ENCODE measurements at places on chromosomes 2 and 18. TPM values are rescaled to one million over a fixed set of nuclear protein-coding genes. Genes with fewer than 3 reads are reported as not detected.

- no peak overlapping the region for H3K4me3 ChIP-seq
- peaks cover 5% of the 10 kb centered on the region for H3K4me1 ChIP-seq
- peaks cover 4% of the 10 kb centered on the region for H3K27me3 ChIP-seq
- no peak for DNase-seq
- H3K36me3 ChIP-seq = no peaks in the 10 kb centered on the region
Measured at GRCh38 chr2:88671786-88672427, 19.6 kb upstream of the RPIA start.

DNA sequence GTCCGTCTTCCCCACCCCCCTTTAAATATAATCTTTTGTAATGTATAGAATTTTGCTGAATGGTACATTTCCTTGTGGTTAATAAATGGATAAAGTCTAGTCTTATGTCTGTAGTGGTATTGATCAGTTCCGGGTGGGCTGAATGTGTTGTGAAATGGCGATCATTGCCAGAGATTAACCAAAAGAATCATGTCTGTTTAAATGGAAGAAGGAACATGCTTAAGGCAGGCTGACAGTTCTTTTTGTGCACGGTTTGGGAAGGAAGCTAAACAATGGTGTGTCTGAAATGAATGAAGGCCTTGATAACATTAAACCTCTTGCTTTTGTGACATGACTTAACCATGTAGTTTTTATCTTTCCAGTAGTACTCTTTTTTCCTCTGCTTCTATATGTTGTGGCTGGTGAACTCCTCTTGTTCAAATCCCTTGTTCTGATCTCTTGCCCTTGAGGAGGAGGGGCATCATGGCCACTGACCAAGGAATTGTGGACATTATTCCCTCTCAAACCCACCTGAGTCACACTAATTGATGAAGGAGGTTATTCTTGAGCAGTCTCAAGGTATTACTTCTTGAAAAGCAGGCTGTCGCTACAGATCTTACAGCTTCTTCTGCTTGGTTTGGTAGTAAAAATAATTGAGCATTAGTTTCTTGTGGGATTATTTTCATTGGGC lies 1.7 kb downstream of the ACVR2A start:
- no peak overlapping the region for H3K27ac ChIP-seq
- peak overlapping the region; percentile 95 for H3K4me3 ChIP-seq
- DNase-seq = no peak

MCEE gene
- 11.4 TPM for total RNA-seq

GRCh38 chr2:239673641-239674040 lies 272.8 kb upstream of the HDAC4 start:
- DNase-seq = no peak
- no peaks in the 10 kb centered on the region for H3K4me1 ChIP-seq

DNA sequence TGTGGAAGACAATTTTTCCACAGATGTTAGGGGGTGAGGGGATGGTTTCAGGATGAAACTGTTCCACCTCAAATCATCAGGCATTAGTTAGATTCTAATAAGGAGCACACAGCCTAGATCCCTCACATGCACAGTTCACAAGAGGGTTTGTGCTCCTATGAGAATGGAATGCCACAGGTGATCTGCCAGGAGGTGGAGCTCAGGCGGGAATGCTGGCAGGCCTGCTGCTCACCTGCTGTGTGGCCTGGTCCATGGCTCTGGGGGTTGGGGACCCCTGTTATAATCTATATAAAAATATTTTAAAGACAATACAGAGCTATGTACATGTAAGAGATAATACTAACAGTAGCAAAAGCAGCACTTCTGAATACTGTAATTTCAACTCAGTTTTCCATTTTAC lies 19.2 kb downstream of the CWC22 start:
- H3K4me1 ChIP-seq = peaks cover 23% of the 10 kb centered on the region
- H3K27ac ChIP-seq = no peak overlapping the region
- H3K36me3 ChIP-seq = peaks cover 47% of the 10 kb centered on the region
- no peak for DNase-seq
- H3K4me3 ChIP-seq = no peak overlapping the region

LYPD6B gene
- total RNA-seq = not detected

- DNase-seq = no peak
- H3K4me3 ChIP-seq = no peak overlapping the region
- H3K27ac ChIP-seq = no peak overlapping the region
- H3K4me1 ChIP-seq = no peaks in the 10 kb centered on the region
- H3K36me3 ChIP-seq = no peaks in the 10 kb centered on the region
- peaks cover 3% of the 10 kb centered on the region for H3K27me3 ChIP-seq
Measured at GRCh38 chr2:134208825-134209224, 45.0 kb upstream of the MGAT5 start.

FBXO15 gene
- total RNA-seq = 0.83 TPM
